ENCODE measurements at places on chromosomes 3 and 15.

GRCh38 chr3:37545479-37545878 is 316.2 kb upstream of the CTDSPL start:
- DNase-seq: no peak

GRCh38 chr3:15636028-15636709 is 34.6 kb downstream of the BTD start:
- DNase-seq: peak; percentile 17

DNA sequence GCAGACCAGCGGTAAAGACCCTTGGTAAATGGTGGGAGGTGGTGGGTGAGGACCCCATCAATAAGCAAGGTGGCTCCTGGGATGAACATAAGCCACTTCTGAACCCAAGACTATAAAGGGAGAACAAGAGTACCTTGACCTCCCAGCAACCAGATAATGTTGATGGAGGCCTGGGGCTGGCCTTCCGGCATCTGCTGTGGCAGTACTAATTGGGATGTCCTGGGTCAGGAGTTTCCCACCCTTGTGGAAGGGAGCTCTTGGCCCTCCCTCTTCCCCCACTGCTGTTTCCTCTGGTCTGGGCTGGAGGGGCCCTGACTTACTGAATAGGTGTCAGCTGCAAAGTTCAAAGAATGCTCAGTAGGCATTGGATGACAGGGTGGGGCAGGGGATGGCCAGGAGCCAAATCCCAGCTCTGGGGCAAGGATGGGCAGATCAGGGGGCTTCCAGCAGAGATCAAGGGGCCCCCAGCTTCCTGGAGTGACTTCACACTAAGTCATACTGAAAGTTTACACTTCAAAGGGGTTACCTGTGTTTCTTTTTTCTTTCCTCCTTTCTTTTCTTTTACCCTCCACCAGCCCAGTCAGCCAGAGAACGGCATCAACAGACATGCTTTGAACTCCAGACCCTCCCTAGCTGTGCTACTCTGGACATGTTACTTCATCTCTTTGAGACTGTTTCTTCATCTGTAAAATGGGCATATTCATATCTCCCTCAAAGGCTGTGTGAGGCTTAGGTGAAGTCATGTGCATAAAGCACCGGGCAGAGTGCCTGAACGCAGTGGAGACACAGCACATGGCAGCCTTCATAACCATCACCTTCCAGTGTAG is 1.5 kb downstream of the RBP1 start:
- no peak for DNase-seq

DNA sequence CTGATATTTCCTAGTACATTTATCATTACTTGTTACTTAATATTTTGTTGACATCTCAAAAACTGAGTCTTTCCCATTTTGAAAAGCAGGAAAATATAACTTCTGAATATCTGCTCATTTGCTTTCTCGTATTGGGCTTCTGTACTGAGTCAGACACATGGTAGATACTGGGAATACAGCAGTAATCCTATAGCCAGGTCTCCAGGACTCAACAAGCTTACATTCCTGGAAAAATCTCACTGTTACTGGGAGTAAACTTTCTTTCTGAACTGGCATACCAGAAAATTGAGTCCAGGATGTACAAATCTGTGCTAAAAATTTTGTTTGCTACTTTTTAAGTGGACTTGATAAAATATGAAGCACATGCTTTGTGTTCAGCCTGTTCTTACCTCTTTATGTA is 240.4 kb downstream of the RBMS3 start:
- DNase-seq: no peak

- no peak for DNase-seq
Measured at GRCh38 chr3:52895418-52895817, 1.9 kb downstream of the STIMATE start.

DNA sequence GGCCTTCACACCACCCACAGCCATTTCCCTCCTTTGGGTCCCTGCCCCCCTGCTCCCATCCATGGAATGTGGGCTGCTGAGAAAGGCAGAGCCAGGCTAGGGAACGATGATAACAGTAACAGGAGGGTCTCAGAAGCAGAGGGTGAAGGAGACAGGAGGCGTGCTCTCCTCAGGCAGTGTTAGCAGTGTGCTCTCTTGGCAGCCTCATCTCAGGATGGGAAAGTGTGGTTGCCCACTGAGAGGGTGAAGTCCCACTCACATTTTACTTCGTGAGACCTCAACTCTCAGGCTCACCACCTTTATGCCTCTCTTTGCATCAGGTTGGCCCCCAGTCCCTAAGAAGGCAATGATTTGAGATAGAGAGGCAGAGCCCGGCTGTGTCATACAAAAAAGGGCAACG is 24.5 kb downstream of the TIGIT start:
- DNase-seq: no peak

- DNase-seq: no peak
Measured at GRCh38 chr3:70250492-70250891, 61.9 kb downstream of the MDFIC2 start.

GRCh38 chr15:67042551-67043142 is 22.8 kb upstream of the SMAD3 start:
- no peak for DNase-seq

DNA sequence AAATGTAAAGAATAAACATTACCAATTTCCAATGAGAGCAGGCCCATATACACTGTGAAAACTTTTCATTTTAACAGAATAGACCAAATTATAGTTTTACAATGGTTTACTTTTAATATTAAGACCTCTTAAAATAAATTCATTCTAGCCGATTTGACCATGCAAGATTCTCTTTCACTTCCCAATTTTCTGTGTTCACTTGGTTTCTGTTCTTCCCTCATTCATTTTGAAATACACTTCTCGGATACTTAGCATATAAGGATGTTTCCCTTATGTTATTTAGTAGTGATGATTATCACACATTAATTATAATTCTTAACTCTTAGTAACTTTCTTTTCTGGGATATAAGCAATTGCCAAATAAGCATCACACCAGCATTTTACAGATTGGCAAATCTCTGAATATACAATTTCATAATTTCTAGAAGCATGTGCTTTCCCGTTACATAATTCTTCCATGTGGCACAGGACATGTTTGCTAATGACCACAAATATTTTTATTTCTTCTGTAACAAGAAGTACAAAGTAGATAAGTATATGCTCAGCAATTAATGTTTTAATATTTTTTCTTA is 13.9 kb downstream of the OR5H15 start:
- no peak for DNase-seq

DNA sequence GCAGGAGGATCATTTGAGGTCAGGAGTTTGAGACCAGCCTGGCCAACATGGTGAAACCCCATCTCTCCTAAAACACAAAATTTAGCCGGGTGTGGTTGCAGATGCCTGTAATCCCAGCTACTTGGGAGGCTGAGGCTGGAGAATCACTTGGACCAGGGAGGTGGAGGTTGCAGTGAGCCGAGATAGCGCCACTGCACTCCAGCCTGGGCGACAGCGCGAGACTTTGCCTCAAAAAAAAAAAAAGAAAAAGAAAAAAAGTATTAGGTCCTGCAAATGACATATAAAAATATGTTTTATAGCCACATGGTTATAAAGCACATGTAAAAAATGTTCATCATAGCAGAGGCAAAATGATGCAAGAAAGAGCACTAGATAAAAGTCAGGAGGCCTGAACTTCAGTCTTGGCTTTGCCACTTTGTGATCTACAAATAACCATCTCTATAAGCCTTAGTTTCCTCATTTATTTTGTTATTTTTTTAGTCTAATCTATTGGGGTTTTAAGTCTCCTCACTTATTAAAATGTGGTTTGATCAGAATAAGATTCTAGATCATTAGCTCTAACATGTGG is 4.9 kb downstream of the SLC12A6 start:
- DNase-seq: no peak

- DNase-seq: no peak
Measured at GRCh38 chr15:69075440-69075839, 60.9 kb downstream of the NOX5 start.

GRCh38 chr3:64518950-64519349 is 168.8 kb downstream of the ADAMTS9 start:
- no peak for DNase-seq

DNA sequence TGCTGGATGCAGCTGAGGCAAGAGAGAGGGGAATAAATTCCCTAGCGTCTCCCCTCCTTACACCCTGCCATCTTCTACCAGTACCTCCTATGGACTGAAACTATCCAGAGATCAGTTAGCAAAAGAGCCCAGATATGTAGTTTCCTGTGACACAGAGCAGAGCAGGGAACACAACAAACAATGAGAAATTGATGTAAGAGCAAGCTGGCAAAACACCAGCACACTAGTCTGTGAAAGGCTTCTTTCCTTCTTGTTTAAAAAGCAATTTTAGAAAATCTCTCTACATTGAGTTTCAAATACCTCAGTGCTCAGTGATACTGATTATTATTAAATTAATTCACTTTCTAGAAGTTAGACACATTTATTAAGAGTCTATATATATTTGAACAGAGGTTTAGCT is 215.6 kb upstream of the AZI2 start:
- no peak for DNase-seq

- DNase-seq: no peak
Measured at GRCh38 chr3:89966877-89967665, 859.6 kb downstream of the EPHA3 start.

DNA sequence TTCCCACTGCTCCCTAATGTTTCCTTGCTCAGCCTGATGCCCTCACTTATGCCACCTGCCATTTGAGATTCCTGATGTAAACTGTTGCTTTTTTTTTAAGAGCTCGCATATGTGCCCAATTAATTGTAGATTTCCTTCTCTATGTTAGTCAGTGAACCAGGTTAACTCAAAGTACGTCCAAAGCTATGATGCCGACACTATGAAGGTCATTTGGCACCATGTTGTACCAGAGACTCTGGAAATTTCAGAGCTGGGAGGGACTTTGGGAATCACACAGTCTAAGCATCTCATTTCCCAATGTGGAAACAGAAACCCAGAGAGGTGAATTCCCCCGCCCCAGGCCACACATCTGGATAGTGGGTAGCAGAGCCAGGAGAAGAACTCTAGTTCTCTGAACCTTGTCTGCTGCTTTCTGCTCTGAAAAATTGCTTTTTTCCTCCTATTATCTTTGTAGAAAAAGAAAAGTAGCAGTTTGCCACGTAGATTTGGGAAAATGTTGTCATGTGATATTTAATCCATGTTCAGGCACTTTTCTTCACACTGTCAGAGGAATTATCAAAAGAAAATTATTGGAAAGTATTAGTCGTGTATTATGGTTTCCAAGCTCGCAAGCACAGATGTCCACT is 38.5 kb upstream of the TNFAIP8L3 start:
- no peak for DNase-seq

- DNase-seq: no peak
Measured at GRCh38 chr15:46872981-46873330, 844.3 kb upstream of the SEMA6D start.

DNA sequence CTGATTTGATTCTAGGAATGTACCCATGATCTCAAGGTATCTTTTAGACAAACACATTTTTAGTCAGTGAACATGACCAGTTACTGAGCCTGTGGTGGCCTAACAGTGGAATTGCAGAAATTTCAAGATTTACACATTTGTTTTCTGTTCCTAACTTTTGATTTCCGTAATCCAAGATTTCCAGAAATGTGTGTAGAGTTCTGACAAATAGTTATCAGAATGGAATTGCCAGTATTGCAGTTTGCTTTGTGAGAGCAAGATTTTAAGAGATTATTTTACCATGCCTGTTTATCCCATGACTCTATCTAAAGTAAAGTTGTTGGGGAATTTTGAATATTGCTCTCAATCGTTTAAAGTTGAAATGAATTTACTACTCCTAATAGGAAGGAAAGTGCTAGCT is 11.7 kb upstream of the UTS2B start:
- no peak for DNase-seq

- no peak for DNase-seq
Measured at GRCh38 chr15:99711625-99712024, 21.6 kb downstream of the LYSMD4 start.

- no peak for DNase-seq
Measured at GRCh38 chr3:114721864-114722263, 425.2 kb downstream of the ZBTB20 start.

- DNase-seq: no peak
Measured at GRCh38 chr3:53597136-53597915, 102.9 kb downstream of the CACNA1D start.

DNA sequence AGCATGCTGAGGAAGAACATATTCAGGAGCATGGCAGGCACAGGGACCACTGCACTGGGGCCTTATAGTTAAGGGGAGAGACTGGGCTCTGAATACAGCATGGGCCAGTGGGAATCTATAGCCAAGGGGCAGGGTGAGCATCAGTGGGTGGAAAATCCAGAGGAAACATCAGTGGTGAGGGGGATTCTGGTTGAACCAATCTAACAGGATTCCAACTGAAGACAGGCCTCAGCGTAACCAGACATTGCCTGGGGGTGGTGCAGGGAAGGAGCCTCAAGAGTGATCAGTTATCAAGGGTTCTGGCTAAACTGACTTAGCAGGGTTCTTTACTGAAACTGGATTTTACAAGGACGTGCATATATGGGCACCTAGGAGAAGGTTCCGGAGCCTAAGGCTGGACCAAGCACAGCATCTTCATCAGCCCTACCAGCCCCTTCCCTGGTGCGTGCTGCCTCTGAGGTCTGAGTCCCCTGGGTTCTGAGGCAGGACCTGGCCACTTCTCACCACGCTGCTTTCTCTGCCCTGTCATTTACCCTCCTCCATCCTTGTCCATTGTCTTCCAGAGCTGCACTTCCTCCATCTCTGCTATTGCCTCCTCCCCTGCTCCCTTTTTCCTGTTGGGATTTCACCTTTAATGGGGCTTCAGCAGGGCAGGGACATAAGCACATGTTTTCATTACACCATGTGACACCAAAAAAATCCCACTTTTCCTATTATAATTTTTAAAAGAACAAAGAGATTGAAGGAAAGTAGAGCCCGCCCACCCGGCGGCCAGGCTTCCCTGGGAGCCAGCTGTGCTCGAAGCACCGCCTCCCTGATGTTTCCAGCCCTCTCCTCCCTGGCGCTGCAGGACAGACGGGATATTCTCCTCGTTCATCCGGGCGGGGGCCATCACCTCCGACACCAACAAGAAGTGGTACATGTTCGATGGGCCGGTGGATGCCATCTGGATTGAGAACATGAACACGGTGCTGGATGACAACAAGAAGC is 52.1 kb downstream of the DNAH1 start:
- DNase-seq: no peak

- DNase-seq: no peak
Measured at GRCh38 chr3:139251529-139251928, 92.3 kb upstream of the MRPS22 start.

DNA sequence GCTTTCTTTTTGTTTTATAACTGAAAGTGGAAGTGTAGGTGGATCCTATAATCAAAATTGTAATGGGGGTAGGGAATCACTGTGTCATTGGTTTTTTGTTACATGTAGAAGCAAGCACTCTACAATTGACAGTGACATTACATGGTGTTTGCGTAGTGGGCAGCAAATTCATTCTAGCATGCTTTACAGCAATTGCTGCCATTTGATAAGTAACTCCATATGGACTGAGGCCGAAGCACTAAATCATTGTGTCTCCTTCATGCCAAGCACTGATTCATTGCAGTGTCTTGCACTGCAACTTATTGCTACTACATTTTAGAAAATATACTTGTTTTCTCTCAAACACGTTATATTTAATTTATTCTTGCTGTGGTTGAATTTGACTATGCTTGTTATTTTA is 933.9 kb downstream of the NSUN3 start:
- DNase-seq: no peak

- no peak for DNase-seq
Measured at GRCh38 chr3:151283907-151284461, 5.6 kb upstream of the P2RY14 start.

GRCh38 chr3:11651900-11652299 is 8.2 kb upstream of the VGLL4 start:
- DNase-seq: no peak

- no peak for DNase-seq
Measured at GRCh38 chr3:33104803-33105202, 7.9 kb upstream of the GLB1 start.

GRCh38 chr15:62727501-62727900 is 315.0 kb upstream of the TPM1 start:
- no peak for DNase-seq
